ENCODE measurements at places on chromosomes 3 and 15.
A peak's percentile ranks its signal among the peaks of the same experiment; 100 is the strongest.

DNA sequence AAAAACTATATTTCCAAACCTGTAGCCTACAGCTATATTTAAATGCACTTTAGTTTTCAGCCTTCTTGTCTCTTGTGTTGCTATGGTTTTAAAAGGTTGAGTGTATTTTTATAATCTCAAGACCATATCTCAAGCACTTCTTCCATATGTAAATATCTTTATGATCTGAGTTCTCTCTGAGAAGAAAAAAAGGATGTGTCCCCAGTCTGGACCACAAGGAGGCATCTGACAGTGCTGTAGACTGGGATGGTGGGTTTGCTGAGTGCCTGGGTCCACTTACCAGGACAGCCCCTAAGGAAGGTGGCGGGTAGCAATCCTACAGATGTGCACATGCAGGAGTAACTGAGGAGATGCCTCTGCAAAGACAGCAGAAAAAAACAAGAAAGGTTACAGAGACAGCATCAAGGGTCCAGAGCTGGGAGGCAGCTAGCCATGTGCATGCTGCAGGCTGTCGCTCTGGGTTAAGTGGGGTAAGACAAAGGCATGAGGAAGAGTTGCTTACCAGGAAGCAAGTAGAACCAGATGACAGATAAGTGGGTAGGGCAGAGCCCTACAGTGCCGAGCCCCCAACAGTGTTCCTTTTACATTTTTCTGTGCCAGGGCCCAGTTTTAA is 70.6 kb upstream of the SNRK start:
- H3K27me3 ChIP-seq, result peaks cover 20% of the 10 kb centered on the region
- H3K36me3 ChIP-seq, result no peaks in the 10 kb centered on the region
- no peaks in the 10 kb centered on the region for H3K4me1 ChIP-seq

DNA sequence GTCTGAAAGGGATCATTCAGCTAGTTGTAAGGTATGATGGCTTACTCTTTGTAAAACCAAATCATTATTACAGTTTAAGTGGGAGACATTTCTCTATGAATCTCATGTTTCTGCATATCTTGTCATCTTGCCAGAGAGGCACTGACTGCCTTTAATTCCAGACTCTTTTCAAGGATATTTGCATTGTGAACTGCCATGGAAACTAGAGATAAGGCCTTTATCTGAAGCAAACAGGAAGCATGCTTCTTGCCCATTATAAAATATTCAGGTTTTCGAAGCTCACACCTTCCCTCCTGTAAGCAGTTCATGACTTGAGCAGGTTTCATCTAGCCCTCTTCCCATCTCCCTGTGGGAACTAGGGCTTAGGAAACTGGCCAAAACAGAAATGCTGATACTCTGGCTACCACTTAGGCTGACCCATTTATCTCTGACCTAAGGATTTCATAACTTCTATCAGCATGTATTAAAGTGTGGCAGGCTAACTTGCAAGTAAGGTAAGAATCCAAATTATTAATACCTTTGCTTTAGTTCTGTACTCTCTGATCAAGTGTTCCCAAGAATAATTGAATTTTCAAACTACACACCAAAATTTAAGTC is 326.6 kb upstream of the ALCAM start:
- H3K4me3 ChIP-seq, result no peak overlapping the region
- no peaks in the 10 kb centered on the region for H3K36me3 ChIP-seq
- ATAC-seq, result no peak
- no peak overlapping the region for H3K27ac ChIP-seq
- no peaks in the 10 kb centered on the region for H3K27me3 ChIP-seq

GRCh38 chr15:55823699-55824340 is 80.9 kb upstream of the PRTG start:
- H3K27me3 ChIP-seq, result peaks cover 19% of the 10 kb centered on the region
- H3K27ac ChIP-seq, result no peak overlapping the region
- no peak for ATAC-seq

DNA sequence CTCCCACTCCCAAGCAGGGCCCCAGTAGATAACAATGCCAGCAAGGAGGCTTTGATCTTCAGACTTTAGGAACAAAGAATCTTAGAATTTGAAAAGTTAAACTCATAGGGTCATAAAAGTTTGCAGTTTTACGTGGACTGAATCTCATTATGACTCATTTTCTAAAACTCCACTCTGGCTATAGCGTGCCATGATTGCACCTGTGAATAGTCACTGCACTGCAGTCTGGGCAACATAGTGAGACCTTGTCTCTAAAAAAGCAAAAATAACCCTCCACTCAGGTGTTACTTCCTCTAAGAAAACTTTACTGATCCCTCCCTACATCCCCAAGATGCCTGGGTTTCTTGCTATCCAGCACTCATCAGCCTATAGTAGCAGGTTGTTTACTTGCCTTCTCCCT is 104.5 kb downstream of the IL20RB start:
- H3K27me3 ChIP-seq, result peaks cover 9% of the 10 kb centered on the region
- no peaks in the 10 kb centered on the region for H3K4me1 ChIP-seq
- peak; percentile 49 for ATAC-seq
- no peak overlapping the region for H3K27ac ChIP-seq

- no peak overlapping the region for H3K27ac ChIP-seq
- no peaks in the 10 kb centered on the region for H3K4me1 ChIP-seq
- H3K27me3 ChIP-seq, result no peaks in the 10 kb centered on the region
- H3K4me3 ChIP-seq, result no peak overlapping the region
- H3K36me3 ChIP-seq, result peaks cover 5% of the 10 kb centered on the region
These were observed 41.3 kb downstream of the TMED3 start for GRCh38 chr15:79352206-79352605.

- H3K36me3 ChIP-seq, result peaks cover 6% of the 10 kb centered on the region
- no peak overlapping the region for H3K27ac ChIP-seq
- ATAC-seq, result peak; percentile 69
These were observed 21.6 kb upstream of the PLXNA1 start for GRCh38 chr3:126961191-126961790.

DNA sequence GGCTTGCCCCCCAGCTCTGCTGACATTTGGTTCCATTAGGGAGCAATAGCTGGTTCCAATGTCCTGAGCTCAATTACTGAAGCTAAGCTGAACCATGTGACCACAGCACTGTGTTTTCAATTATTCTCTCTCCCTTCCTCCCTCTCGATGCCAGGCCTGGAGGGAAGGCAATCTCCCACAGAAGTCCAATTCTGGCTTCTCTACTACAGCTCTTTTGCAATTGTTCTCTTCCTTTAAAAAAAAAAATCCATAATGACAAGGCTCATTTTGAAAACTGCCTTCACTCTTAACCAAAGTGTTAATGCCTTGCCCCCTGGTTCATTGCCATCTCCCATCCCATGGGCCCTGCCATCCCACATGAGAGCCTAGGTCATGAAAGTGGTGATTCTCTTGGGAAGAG is 24.8 kb downstream of the IL16 start:
- no peaks in the 10 kb centered on the region for H3K4me1 ChIP-seq
- H3K27me3 ChIP-seq, result peaks cover 21% of the 10 kb centered on the region
- H3K4me3 ChIP-seq, result no peak overlapping the region
- no peak overlapping the region for H3K27ac ChIP-seq

GRCh38 chr3:132255041-132255745 is 62.0 kb upstream of the ACP3 start:
- H3K4me3 ChIP-seq, result no peak overlapping the region
- peaks cover 9% of the 10 kb centered on the region for H3K27me3 ChIP-seq

DNA sequence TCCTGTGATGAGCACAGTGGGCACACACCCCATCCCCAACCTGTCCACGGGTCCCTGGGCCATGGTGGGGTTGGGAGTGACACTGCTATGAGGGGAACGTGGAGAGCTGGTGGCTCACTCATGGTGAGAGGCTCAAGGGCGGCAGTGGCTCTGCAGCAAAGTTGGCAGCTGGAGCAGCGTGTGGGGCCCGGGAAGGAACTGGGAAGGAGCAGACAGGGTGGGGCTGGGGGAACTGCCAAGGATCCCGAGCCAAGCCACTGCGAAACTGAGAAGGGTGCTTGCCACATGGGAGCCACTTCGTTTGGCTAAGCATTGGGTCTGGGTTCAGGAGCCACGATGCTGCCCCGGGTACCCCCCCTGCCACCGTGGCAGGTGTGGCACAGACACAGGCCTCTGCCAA is 80.1 kb downstream of the SNRK start:
- no peaks in the 10 kb centered on the region for H3K27me3 ChIP-seq
- no peak overlapping the region for H3K27ac ChIP-seq
- no peak overlapping the region for H3K4me3 ChIP-seq
- no peaks in the 10 kb centered on the region for H3K4me1 ChIP-seq

GRCh38 chr3:122395582-122395981 is 11.6 kb downstream of the FAM162A start:
- no peak overlapping the region for H3K27ac ChIP-seq
- H3K27me3 ChIP-seq, result no peaks in the 10 kb centered on the region
- peaks cover 6% of the 10 kb centered on the region for H3K4me1 ChIP-seq
- H3K4me3 ChIP-seq, result no peak overlapping the region
- no peak for ATAC-seq

GRCh38 chr3:9721015-9721699 is 10.4 kb upstream of the BRPF1 start:
- ATAC-seq, result peak; percentile 36
- no peak overlapping the region for H3K4me3 ChIP-seq
- peaks cover 8% of the 10 kb centered on the region for H3K4me1 ChIP-seq
- no peaks in the 10 kb centered on the region for H3K36me3 ChIP-seq

- H3K4me1 ChIP-seq, result no peaks in the 10 kb centered on the region
- H3K27me3 ChIP-seq, result no peaks in the 10 kb centered on the region
- no peak overlapping the region for H3K4me3 ChIP-seq
- no peak overlapping the region for H3K27ac ChIP-seq
- no peaks in the 10 kb centered on the region for H3K36me3 ChIP-seq
These were observed 323.7 kb upstream of the AGTR1 start for GRCh38 chr3:148373961-148374360.

- ATAC-seq, result peak; percentile 81
- H3K36me3 ChIP-seq, result no peaks in the 10 kb centered on the region
- no peaks in the 10 kb centered on the region for H3K4me1 ChIP-seq
- peaks cover 22% of the 10 kb centered on the region for H3K27me3 ChIP-seq
- no peak overlapping the region for H3K4me3 ChIP-seq
- no peak overlapping the region for H3K27ac ChIP-seq
These were observed 8.9 kb upstream of the MAP3K13 start for GRCh38 chr3:185353823-185354614.

DNA sequence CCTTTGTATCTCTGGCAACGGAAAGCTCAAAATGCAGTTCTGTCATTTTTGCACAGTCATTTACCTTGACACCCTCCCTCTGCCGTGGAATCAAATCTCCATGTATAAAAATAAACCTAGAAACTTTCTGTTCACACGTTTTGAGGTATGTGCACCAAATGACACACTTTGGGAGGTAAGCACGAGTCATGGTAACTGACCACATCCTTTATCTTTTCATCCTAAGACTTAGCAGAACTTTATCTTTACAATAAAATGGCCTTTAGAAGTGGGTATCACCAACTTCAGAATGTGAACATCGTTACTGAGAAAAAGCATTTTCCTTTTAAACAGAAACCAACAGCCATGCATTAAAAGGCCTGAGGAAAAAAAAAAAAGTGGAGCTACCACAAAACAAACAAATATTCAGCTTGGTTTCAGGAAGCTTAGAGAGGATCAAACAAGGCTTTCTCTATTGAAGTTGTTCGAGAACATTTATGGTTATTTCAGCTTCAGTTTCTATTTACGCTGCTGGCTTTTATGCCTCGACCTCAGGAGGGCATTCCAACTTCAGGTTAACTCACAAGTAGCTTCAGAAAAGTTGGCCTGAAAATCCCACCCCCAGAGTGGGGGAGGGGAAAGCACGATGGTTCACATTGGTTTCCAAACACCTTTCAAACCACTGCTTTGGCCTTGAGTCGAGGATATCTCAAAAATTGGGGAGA is 171.1 kb upstream of the ICE2 start:
- no peak overlapping the region for H3K27ac ChIP-seq
- no peak overlapping the region for H3K4me3 ChIP-seq
- peaks cover 10% of the 10 kb centered on the region for H3K27me3 ChIP-seq
- peaks cover 23% of the 10 kb centered on the region for H3K4me1 ChIP-seq
- ATAC-seq, result peak; percentile 49

DNA sequence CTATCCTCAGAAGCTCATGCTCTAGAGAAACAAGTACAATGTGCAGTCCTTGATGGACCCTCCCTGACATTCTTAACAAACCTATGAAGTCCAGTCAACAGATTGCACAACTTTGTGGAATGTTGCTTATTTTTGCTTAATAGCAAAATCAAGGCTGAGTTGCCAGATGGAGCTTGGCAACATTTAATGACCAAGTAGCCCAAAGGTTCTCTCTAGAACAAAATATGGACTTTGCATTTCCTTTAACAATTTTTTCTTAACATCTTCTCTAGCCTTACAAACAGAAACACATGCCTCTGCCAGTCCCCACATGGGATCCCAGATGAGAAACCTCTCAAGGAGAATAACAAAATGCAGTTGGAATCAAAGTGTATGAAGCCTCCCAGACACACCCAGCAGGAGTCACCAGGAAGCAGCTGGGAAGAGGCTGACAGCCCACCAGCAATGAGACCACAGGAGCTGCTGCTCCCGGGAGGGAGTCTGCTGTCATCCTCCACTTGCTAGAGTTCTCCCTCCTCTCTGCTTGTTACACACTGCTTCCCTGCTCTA is 422.5 kb upstream of the CDIN1 start:
- no peaks in the 10 kb centered on the region for H3K27me3 ChIP-seq
- H3K4me1 ChIP-seq, result no peaks in the 10 kb centered on the region
- no peak overlapping the region for H3K4me3 ChIP-seq
- no peaks in the 10 kb centered on the region for H3K36me3 ChIP-seq

DNA sequence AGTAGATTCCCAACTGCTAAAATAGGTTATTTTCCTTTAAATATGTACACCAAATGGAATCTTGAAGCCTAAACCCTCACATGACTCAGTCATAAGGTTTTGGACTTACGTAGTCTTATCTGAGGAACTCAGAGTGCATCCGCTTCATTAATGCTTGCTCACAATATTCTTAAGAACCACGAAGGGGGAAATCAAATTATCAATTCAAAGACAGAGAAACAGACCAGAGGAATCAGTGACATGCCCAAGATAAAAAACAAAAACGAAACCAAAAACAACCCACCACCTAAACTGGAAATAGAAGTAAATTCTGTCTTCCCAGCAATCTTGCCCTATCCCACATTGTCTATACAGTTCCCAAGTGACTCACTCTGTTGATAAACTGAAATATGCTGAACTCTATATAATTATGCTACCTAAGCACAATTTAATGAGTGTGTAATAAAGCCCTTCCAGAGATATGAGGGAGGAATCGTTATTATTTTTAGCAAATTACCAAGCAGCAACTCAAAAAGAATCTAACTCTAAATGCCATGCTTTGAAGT is 135.4 kb upstream of the CBLB start:
- ATAC-seq, result no peak
- H3K27me3 ChIP-seq, result no peaks in the 10 kb centered on the region
- no peaks in the 10 kb centered on the region for H3K36me3 ChIP-seq
- H3K4me1 ChIP-seq, result no peaks in the 10 kb centered on the region
- H3K4me3 ChIP-seq, result no peak overlapping the region

DNA sequence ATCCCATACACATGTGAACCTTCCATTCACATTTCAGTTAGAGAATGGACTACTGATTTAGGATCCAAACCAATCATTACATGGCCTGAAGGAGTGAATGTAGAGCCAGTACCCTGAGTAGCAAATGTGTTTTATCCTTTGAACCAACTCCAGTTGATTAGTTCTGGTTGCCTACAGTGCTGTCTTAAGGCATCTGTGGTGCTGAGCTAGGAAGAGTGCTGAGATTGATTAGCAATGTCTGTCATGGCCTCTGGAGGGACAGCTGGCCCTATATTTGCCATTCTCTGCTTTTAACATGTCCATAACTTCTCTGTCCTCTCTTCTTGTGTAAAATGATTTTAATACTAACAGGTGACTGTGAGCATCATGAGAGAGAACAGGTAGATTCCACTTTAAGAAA is 11.1 kb downstream of the LRTM1 start:
- no peak overlapping the region for H3K4me3 ChIP-seq
- no peaks in the 10 kb centered on the region for H3K4me1 ChIP-seq
- H3K27me3 ChIP-seq, result no peaks in the 10 kb centered on the region
- ATAC-seq, result no peak

- H3K36me3 ChIP-seq, result no peaks in the 10 kb centered on the region
- no peak for ATAC-seq
- H3K4me1 ChIP-seq, result no peaks in the 10 kb centered on the region
- H3K27ac ChIP-seq, result no peak overlapping the region
- H3K4me3 ChIP-seq, result no peak overlapping the region
These were observed 165.8 kb downstream of the NUP210 start for GRCh38 chr3:13254028-13254951.

Measured in stimulated activated memory B cell treated with anti-CD40 and anti-IgM and Interleukin-4, amounts not matched to agents 10 μg/mL and 1 μg/mL and 100 μg/mL, for 72 hours (primary cell).